ENCODE measurements at places on chromosomes 12 and 14. TPM values are rescaled to one million over a fixed set of nuclear protein-coding genes. Genes with fewer than 3 reads are reported as not detected.

- no peak overlapping the region for H3K4me3 ChIP-seq
- no peak for DNase-seq
- no peaks in the 10 kb centered on the region for H3K27me3 ChIP-seq
- no peak overlapping the region for H3K27ac ChIP-seq
These were observed 201.0 kb upstream of the AMIGO2 start for GRCh38 chr12:47280543-47281300.

DNA sequence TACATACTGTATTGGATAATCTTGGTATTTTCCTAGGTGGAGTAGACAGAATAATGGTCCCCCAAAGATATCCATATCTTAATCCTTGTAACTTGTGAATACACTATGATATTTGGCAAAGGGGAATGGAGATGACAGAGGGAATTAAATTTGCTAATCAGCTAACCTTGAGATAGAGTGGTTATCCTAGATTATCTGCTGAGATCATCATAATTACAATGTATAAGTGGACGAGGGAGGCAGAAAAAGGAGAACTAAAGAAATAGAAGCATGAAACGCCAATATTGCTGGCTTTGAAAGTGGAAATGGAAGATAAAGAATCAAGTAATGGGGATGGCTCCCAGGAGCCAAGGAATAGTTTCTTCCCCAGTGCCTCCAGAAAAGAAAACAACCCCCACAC lies 398.7 kb downstream of the NOVA1 start:
- no peaks in the 10 kb centered on the region for H3K36me3 ChIP-seq
- H3K27ac ChIP-seq: no peak overlapping the region
- no peaks in the 10 kb centered on the region for H3K27me3 ChIP-seq
- no peaks in the 10 kb centered on the region for H3K4me1 ChIP-seq
- DNase-seq: no peak

GRCh38 chr12:62647586-62647985 lies 181.0 kb downstream of the MON2 start:
- peaks cover 8% of the 10 kb centered on the region for H3K36me3 ChIP-seq
- H3K27ac ChIP-seq: no peak overlapping the region
- DNase-seq: no peak
- no peaks in the 10 kb centered on the region for H3K4me1 ChIP-seq
- H3K27me3 ChIP-seq: no peaks in the 10 kb centered on the region

GRCh38 chr12:112503512-112503911 lies 84.8 kb downstream of the PTPN11 start:
- H3K4me3 ChIP-seq: no peak overlapping the region
- H3K27me3 ChIP-seq: no peaks in the 10 kb centered on the region
- no peak overlapping the region for H3K27ac ChIP-seq

The KERA gene
- not detected for total RNA-seq

DNA sequence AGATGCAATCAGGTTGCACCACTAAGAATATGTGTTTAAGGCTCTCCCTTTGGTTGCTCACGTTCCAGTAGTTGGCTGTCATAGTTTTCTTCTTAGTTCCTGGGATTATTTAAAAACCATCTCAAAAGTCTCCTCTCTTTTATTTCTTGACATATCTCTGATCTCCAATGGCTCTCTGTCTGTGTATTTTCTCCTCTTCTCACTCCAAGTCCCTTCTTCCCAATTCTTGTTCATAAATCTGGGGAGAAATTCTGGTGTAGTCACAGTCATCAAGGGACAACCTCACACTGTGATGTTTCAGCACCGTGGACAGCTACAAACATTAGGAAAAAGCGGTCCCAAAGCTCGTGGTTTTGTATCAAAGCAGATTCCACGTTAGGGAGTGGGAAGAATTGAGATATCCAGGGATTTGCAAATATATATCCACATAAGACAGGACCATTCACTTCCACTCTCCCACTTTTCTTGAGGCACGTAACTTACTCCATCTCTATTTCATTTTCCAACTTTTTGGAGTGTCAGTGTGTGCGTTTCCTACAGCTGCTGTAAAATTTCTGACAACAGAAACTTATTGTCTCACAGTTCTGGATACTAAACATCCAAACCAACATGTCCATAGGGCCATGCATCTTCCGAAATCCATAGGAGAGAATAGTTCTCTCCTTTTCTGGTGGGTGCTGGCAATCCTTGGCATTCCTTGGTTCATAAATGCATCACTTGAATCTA lies 80.6 kb upstream of the TMEM233 start:
- peak; percentile 34 for DNase-seq
- H3K27me3 ChIP-seq: no peaks in the 10 kb centered on the region
- no peaks in the 10 kb centered on the region for H3K4me1 ChIP-seq
- H3K27ac ChIP-seq: no peak overlapping the region
- no peaks in the 10 kb centered on the region for H3K36me3 ChIP-seq
- no peak overlapping the region for H3K4me3 ChIP-seq

GRCh38 chr12:60112763-60113162 lies 516.9 kb downstream of the SLC16A7 start:
- no peaks in the 10 kb centered on the region for H3K27me3 ChIP-seq
- H3K4me3 ChIP-seq: no peak overlapping the region
- H3K27ac ChIP-seq: no peak overlapping the region
- no peak for DNase-seq
- H3K4me1 ChIP-seq: no peaks in the 10 kb centered on the region
- no peaks in the 10 kb centered on the region for H3K36me3 ChIP-seq

The C12orf60 gene
- total RNA-seq: 2.0 TPM

DNA sequence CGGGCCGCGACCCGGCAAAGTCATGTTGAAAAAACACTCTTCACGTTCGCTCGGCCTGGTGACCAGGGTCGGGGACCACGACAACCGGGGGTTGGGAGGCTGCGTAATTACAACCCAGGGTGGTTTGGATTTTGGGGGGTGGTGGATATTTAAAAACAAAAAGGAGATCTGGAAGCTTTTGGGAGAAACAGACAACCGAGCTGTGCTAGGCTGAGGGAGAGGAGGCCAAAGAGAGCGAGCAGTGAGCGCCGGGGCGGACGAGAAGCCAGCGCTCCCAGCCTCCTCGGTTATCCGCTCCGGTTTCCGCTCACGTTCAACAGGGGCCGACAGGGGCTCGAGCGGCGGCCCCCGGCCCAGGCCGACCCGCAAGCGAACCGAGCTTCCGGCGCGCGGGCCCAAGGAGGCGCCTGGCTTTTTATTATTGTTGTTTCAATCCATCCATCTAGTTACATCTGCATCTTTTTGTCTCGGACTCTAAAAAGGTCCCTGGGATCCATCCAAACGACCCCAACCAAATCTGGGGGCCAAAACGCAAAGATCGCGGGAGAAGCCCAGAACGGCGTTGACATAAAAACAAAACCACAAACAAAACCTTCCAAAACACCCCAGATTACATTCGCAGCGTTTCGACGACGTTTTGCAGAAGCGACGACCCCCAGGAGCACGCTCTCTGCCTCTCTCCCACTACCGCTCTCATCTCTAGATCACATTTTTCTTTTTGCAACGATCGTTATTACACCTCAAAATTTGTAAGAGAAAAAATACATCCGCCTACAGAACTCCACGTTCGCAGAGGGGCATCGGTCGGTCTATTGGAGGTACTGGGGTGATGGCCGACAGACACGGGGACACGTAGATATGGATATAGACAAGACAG lies 771 bp downstream of the OTX2 start:
- no peaks in the 10 kb centered on the region for H3K4me1 ChIP-seq
- H3K27me3 ChIP-seq: peaks cover 85% of the 10 kb centered on the region
- no peak overlapping the region for H3K4me3 ChIP-seq

GRCh38 chr14:30621354-30621939 lies 672 bp upstream of the SCFD1 start:
- H3K27me3 ChIP-seq: no peaks in the 10 kb centered on the region
- no peaks in the 10 kb centered on the region for H3K36me3 ChIP-seq
- H3K4me3 ChIP-seq: peak overlapping the region; percentile 95

The INHBC gene
- not detected for total RNA-seq

The PPP1R36 gene
- 2.7 TPM for total RNA-seq

DNA sequence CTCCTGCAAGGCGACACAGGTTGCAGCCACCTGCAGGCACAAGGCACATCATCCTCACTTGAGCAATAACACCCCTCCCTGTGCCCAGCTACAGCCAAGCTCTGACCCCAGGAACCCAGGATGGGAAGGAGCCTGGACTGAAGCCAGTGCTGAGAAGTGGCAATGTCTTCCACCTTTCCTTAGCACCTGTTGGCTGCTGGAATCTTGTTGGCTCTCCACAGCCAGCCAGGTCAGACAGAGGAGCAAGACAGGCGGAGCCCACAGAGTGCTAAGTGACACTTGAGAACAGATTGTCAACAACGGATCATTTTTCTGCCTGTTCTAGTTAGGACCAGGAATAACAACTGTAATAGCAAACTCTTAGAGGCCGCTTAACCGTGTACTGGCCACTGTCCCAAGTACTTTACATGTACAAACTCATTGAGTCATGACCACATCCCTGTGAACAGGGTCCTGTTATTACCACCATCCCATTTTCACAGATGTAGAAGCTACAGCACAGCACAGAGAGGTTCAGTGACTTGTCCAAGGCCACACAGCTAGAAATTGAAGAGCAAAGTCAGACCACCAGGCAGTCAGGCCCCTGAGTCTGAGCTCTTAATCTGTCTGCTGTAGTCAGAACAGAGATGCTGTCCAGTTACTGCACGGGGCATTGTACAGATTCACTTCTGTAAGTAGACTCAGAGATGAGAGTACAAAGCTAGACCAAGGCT lies 45.6 kb downstream of the RNFT2 start:
- no peaks in the 10 kb centered on the region for H3K27me3 ChIP-seq
- no peak overlapping the region for H3K27ac ChIP-seq

GRCh38 chr12:29148911-29149690 lies at the start of gene FAR2:
FAR2 (plus strand) TSS chr12:29149278; CDS start chr12:29270450, 121,172 bp downstream.
- no peaks in the 10 kb centered on the region for H3K4me1 ChIP-seq
- peak; percentile 72 for DNase-seq
- peak within 1 kb of the TSS; percentile 23 for H3K27ac ChIP-seq
- H3K36me3 ChIP-seq: no peaks in the 10 kb centered on the region
- H3K4me3 ChIP-seq: peak within 1 kb of the TSS; percentile 71
- no peaks in the 10 kb centered on the region for H3K27me3 ChIP-seq

DNA sequence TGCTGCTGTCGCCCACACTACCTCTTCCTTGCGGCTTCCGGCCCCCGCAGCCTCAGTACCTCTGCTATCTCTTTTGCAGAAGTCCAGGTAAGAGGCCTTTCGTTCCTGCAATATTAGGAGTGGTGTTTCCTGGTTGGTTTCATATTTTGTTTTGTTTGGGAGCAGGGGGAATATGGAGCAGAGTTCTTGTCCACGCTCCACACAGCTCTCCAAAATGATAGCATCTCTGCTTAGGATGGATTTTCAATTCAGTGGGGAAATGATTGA lies 768 bp downstream of the OXA1L start:
- no peak for DNase-seq
- peak overlapping the region; percentile 90 for H3K27ac ChIP-seq
- no peaks in the 10 kb centered on the region for H3K4me1 ChIP-seq

- no peak for DNase-seq
- peak overlapping the region; percentile 90 for H3K4me3 ChIP-seq
- peaks cover 11% of the 10 kb centered on the region for H3K4me1 ChIP-seq
- H3K27ac ChIP-seq: no peak overlapping the region
- H3K27me3 ChIP-seq: no peaks in the 10 kb centered on the region
- peaks cover under 1% of the 10 kb centered on the region for H3K36me3 ChIP-seq
These were observed 1.6 kb downstream of the TMEM260 start for GRCh38 chr14:56581041-56581727.

DNA sequence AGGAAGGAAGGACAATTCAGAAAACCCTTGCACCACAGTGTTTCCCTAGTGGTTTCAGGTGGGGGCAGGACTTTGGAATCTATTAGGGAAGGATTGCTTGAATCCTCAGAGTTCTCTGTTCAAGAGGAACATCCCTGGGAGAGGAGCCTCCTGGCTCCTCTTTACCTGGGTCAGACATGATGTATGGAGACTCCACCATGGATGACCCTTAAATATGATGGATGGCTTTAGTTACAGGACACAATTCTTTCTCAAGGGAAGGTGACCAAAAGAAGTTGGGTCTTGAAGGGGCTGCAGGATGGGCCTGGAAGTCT lies 396.6 kb downstream of the NRXN3 start:
- no peak for DNase-seq
- H3K4me1 ChIP-seq: no peaks in the 10 kb centered on the region
- H3K36me3 ChIP-seq: no peaks in the 10 kb centered on the region
- no peaks in the 10 kb centered on the region for H3K27me3 ChIP-seq
- no peak overlapping the region for H3K27ac ChIP-seq

The RPGRIP1 gene
- total RNA-seq: 0.47 TPM

GRCh38 chr14:21675566-21675965 lies 1.9 kb upstream of the OR4E1 start:
- no peaks in the 10 kb centered on the region for H3K4me1 ChIP-seq
- no peaks in the 10 kb centered on the region for H3K27me3 ChIP-seq
- no peaks in the 10 kb centered on the region for H3K36me3 ChIP-seq
- H3K4me3 ChIP-seq: no peak overlapping the region
- no peak for DNase-seq

DNA sequence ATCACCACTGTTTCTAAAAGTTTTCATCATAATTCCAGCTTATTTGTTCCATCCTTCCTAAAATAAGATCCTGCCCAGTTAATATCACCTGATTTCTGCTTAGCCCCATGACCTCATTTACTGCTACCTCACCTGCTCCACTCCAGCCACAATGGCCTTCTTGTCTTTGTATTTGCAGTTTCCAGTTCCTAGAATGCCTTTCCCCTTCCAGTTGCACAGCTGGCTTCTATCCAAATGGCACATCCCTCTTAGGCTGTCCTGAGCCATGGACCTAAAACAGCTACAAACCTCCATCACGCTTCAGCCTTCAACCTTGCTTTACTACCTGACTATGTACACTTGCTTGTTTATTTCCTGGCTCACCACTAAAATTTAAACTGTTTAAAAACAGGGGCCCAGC lies 6.5 kb upstream of the LGMN start:
- H3K27ac ChIP-seq: no peak overlapping the region
- no peaks in the 10 kb centered on the region for H3K4me1 ChIP-seq
- peak; percentile 16 for DNase-seq
- H3K4me3 ChIP-seq: no peak overlapping the region
- no peaks in the 10 kb centered on the region for H3K36me3 ChIP-seq

DNA sequence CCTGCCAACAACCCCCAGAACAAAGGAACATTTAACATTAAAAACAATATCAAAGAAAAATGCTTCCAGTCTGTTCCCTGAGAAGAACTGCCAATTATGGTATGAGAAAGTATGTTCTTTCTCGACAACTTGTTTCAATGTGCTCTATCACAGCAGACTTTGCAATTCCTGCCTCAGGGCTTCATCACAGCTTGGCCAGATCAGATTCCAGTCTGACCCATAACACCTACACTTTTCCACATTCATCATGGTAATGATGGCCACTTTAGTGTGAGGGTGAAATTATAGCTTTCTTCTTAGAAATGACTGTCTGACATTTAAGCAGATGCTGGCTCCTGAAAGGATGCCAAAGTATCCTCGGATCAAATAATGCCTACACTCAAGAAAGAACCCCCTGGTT lies 17.0 kb downstream of the NEK9 start:
- no peaks in the 10 kb centered on the region for H3K27me3 ChIP-seq
- H3K27ac ChIP-seq: no peak overlapping the region
- H3K36me3 ChIP-seq: peaks cover 51% of the 10 kb centered on the region
- DNase-seq: no peak

DNA sequence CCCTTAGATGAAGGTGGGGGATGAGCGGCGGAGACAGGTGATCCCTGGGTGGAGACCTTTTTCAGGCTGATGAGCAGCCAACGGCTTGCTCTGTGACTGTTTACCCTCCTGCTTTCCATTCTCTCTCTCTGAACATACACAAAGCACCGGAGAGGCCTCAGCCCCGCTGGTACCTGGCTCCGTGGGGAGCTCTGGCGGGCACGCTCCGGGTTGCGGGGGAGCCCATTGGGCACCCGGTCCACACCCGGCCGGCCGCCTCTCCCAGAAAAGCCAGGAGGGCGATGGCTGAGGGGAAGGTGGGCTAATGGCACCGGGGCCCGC lies 545 bp downstream of the SMARCC2 start:
- no peaks in the 10 kb centered on the region for H3K4me1 ChIP-seq
- H3K36me3 ChIP-seq: peaks cover 14% of the 10 kb centered on the region
- DNase-seq: peak; percentile 29
- peak overlapping the region; percentile 95 for H3K4me3 ChIP-seq
- no peaks in the 10 kb centered on the region for H3K27me3 ChIP-seq

All from kidney (tissue), 22 donors.